ENCODE measurements at places on chromosomes 16 and 17.

DNA sequence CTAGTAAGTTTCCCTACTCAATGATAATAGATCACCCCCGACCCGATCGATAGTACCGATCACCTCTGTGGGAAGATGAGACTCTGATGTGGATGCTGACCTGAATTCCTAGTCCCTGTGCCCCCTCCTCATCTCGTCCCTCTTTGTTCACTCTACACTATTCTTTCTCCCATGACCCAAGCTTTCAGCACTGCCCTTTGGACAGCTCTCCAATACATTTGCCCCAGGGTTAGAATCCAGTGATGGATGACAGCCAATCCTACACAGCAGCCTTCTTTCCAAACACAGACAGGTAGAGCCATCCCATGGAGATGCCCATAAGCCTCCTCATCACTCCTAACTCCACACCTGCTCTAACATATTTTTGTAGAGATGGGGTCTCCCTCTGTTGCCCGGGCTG is 141.1 kb downstream of the GSG1L start:
- DNase-seq, result no peak

DNA sequence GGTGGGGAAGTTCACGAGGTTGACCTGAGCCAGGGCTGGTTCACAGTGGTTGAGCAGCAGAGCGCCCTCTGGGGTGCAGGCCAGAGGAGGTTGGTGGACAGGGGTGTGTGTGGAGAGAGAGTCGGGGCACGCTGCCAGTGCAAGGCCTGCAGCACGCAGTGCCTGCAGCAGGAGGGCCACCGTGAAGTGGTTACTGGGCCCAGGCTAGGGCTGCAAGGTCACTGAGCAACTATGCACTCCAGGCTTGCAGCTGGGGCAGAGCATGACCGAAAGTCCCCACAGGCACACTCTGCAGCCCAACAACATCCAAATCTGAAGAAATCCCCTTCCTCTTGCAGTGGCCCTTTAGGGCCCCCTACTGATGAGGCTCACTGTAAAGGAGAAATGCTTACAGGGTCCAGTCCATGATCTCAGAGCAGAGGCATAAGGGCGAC is 89.1 kb upstream of the NOL11 start:
- no peak for DNase-seq

- DNase-seq, result no peak
Measured at GRCh38 chr17:43349142-43349541, 49.7 kb upstream of the ARL4D start.

GRCh38 chr17:57490890-57491289 is 234.6 kb downstream of the MSI2 start:
- DNase-seq, result no peak

DNA sequence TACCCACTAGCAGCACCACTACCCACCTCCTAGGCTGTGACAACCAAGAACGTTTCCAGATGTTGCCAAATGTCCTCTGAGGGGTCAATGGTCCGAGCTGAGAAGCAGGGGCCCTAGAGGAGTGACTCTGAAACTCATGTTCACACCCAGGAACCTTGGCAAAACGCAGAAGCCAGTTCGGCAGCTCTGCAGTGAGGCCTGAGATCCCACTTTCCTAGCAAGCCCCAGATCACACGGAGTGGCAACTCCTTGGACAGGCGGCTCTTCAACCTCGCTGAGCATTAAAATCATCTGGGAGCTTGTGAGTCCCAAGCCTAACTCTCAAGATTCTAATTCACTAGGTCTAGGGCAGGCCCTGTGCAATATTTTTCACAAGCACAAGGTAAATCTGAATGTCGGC is 17.3 kb downstream of the ELAC2 start:
- no peak for DNase-seq

GRCh38 chr17:72185564-72185963 is 64.7 kb downstream of the SOX9 start:
- no peak for DNase-seq

DNA sequence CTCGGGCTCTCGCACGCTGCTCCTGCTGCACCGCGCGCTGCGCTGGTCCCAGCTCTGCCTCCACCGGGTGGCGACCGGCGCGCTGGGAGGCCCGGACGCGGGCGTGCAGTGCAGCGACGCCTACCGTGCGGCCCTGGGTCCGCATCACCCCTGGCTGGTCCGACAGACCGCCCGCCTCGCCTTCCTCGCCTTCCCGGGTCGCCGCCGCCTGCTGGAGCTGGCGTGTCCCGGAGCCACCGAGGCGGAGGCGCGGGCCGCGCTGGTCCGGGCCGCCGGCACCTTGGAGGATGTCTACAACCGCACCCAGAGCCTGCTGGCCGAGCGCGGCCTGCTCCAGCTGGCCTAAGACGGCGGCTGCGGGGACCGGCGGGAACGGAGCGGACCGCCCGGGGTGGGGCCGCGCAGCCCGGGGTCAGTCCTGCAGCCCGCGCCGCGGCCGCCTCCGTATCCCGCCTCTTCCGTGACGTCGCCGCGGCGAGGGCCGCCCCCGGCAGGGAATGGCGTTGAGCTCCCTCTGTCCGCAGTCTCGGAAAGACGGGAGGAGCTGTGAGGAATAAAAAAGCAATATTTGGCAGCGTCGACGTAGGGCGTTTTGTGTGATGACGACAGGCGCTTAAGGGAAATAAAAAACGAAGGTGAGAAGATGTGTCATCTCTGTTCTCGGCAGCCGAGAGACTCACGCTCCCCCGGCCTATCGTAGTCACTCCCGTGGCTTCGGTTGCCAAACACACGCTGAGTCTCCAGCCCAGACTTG is 1.4 kb downstream of the GLTPD2 start:
- DNase-seq, result peak; percentile 58

GRCh38 chr17:61488878-61489718 is 36.9 kb downstream of the TBX4 start:
- no peak for DNase-seq

- no peak for DNase-seq
Measured at GRCh38 chr17:32102646-32103186, 39.6 kb upstream of the RHOT1 start.

DNA sequence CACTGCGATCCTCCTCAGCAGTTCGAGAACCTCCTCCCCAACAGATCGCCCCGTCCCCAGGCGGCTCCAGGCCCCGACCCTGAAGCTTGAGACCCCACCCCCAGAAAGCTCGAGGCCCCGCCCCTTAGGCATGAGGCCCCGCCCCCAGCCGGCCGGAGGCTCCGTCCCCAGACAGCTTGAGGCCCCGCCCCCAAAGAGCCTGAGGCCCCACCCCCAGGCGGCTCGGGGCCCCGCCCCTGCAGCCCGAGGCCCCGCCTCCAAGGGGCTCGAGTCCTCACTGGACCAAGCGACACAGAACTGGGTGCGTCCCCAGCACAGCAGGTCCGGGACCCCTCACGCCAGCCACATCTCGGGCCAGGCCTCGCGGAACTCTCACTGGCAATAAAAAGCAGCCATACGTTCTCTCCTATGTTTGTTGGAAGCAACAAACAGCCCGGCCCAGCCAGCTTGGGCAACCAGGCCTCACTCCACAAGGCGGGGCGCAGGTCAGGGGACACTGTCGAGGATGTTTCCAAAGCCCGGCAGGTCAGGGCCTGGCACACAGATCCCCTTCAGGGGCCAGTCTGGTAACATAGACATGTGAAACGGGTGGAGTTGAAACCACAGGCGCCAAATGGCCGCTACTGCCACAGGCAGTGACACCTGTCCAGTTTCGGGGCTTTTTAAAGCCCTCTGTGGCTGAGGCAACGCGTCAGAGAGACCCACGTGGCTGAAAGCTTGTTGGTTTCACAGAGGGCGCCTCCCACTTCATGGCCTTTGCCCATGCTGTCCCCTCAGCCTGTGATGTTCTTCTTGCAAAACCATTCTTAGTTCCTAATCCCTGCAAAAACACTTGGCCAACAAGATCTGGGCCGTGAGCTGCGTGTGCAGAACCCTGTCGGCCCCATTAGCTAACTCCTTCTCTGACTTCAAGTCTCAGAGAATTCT is 224.2 kb downstream of the PARN start:
- no peak for DNase-seq

DNA sequence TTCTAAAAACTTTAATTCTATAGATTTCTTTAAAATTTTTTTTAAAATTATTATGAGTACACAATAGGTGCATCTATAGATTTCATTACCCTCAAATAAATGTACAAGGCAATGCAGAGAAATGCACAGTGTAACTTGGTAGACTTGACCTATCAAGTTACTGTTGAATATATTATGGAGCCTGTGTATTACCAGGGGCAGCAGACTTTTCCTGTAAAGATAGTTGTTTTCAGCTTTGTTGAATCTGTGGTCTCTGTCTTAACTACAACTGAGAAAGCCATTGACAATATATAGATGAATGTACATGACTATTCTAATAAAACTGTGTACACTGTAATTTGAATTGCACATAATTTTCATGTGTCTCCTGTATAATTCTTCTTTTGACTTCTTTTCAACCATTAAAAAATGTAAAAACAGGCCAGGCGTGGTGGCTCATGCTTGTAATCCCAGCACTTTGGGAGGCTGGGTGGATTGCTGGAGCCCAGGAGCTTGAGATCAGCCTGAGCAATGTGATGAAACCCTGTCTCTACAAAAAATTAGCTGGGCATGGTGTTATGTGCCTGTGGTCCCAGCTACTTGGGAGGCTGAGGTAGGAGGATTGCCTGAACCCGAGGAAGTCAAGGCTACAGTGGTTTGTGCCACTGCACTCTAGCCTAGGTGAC is 39.4 kb downstream of the TENT4B start:
- DNase-seq, result no peak

DNA sequence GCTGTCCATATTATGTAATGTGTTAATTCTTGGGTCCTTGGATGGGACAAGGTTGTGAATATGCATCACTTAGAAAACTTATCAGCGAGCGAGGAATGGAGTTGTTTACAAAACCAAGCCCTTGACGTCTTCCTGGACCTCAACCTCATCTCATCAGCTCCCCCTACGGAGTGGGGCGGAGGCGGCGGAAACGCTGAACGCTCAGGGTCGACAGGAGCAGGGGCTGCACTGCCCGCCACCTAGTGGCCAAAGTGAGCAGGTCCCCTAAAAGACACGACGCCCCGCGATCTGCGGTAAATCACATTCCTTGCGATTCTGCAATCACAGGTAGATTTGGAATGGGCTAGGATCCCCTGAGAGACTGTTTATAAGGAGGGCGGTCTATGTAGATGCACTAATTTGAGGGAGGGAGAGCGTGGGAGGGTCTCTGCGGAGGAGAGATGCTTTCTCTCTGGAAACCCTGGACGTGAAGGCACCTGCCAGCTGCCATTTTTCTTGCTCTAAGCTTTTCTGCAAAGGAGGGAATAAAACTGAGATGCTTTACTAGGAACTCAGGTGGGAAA is 5.4 kb upstream of the ICAM2 start:
- DNase-seq, result peak; percentile 59

GRCh38 chr17:75842963-75843576 is 1.1 kb downstream of the UNC13D start:
- DNase-seq, result no peak

DNA sequence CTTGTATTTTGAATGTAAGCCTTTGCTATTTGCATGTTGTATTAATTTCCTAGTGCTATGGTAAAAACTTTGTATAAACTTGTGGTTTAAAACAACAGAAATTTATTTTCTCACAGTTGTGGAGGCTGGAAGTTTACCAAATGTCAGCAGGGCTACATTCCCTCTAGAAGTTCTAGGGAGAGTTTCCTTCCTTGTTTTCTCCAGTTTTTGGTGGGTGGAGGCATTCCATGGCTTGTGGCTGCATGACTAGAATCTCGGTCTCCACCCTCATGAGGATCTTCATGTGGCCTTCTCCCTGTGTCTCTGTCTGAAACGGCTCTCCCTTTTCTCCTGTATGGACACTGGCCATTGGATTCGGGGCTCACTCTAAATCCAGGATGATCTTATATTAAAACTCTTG is 482.2 kb upstream of the GOT2 start:
- DNase-seq, result no peak

- peak; percentile 80 for DNase-seq
Measured at GRCh38 chr16:28879841-28880588, 1.7 kb downstream of the ATP2A1 start.

DNA sequence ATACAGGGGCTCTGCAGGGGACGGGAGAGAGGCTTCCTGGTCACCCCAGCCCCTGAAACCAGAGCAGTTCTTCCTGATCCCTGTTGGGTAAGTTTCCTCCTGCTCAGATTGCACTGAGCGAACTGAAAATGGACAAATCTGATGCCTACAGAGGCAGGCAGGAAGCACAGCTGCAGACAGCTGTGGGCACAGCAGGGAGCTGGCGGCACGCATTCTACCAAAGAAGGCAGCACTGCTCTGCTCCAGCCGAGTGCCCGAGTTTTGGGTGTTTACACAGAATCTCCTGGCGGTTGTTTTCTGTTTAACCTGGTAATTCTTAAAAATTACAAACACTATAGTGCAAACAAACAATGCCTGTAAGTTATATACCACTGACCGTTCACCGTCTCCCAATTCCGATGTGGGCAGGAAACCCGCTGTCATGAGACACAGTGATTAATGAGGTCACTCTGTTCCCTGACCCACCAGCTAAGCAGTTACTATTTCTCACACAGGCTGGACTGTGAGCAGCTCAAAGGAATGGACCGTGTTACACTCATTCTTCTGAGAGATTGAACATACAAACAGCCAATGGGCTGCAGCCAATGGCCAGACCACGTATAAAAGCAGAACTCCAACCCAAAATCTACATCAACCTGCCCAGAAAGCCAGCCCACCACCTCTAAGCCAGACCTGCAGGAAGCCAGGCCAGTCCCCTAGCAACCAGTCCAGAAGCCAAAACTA is 25.5 kb downstream of the NSMCE1 start:
- DNase-seq, result no peak

- DNase-seq, result no peak
Measured at GRCh38 chr16:89094252-89094879, 714 bp downstream of the ACSF3 start.

DNA sequence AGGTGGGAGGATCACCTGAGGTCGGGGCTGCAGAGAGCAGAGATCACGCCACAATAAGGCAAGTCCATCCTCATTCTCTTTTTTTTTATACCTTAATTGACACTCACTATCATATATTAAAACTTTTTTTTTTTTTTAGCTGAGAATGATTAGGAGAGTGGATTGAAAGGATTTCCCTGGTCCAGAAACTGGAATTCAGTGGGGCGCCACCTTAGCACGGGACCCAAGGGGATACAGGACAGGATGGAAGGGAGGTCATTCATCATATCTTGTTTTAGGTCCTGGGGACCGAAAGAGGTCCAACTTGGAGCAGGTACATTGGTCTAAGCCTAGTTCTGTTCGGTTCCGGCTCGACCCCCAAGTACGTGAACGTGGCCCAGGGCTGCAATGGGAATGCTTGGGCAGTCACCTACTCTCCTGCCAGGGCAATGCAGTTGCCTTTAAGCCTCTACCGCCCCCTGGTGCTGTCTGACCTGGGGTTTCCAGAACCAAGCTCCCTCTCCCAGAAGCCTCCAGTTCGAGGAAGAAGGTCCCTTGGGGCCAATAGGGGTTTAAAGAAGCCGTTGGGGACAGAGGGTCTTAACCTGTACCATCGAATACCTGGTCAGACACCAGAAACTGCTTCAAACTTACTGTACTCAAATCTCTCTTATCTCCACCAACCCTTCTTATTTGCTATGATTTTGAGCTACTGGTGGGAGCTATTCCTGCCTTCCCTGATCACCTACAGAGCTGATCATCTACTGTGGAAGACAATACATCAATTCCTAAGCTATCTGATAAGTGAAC is 19.9 kb upstream of the GPATCH8 start:
- peak; percentile 16 for DNase-seq

GRCh38 chr17:72498364-72499210 is 377.8 kb downstream of the SOX9 start:
- no peak for DNase-seq

GRCh38 chr16:57893559-57894389 is 77.2 kb downstream of the CNGB1 start:
- no peak for DNase-seq

Data from stimulated activated CD8-positive, alpha-beta memory T cell treated with anti-CD3 and anti-CD28 coated beads, Interleukin-15, amount 100 ng/mL, for 24 hours (primary cell).